ENCODE measurements at places on chromosomes 13 and 19. TPM values are rescaled to one million over a fixed set of nuclear protein-coding genes. Genes with fewer than 3 reads are reported as not detected.
A peak's percentile ranks its signal among the peaks of the same experiment; 100 is the strongest.

ZNF492 gene
- not detected for total RNA-seq

NCAN gene
- not detected for total RNA-seq

ACER1 gene
- not detected for total RNA-seq

ERFL gene
- total RNA-seq, result 0.41 TPM

MADCAM1 gene
- total RNA-seq, result 0.92 TPM

NKPD1 gene
- total RNA-seq, result 0.81 TPM

CHAF1A gene
- 3.2 TPM for total RNA-seq

DNA sequence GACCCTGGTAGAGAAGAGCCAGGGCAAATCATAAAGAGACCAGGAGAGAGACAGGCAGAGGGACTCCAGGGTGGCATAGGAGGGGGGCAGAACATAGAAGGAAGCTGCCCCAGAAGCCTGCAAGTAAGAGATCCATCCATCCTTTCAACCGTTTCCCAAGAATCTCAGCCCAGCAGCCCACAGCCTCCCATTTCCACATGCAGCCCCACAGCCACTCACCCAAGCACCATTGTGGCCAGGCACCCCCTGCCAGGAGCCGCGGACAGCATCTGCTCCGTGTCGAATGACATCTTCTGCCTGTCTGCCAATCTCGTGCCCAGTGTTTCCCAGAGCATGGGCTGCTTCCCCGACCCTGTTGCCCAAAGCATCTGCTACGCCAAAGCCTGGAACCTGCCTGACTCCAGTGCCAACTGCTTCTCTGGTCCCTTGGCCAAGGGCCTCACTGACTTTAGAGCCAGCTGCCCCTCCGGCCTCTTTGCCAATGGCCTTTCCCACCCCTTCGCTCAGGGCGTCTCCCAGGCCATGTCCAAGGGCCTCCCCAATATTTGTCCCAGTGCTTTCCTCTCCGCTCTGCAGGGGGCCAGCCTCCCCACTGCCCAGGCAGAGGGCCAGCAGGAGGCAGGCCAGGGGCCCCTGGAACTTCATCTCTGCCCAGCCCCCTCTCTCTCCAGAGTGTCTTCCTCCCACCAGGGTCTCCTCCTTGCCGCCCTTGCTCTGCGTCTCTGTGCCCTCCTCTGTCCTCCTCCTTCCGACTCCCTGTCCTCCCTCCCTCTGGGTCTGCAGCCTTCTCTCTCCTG lies 420 bp downstream of the DMKN start:
- no peak for DNase-seq
- H3K27me3 ChIP-seq, result no peaks in the 10 kb centered on the region
- no peaks in the 10 kb centered on the region for H3K36me3 ChIP-seq

DNA sequence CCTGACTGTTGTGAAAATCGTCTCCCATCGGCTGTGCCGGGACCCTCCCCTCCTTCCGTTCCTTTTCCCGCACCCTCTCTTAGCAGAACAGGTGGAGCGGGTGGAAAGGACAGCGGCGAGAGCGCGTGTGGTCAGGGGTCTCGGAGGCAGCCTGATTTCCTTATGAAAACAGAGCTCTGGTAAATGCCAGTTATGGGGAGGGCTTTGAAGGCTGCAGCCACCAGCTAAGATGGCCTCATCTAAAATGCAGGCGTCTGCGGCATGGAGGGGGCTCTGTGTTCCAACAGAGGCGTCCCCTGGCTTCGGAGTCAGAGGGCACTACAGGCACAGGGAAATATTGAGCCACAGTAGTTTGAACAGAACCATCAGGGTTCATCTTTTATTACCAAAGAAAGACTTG lies 93.8 kb upstream of the SOX1 start:
- no peak overlapping the region for H3K4me3 ChIP-seq
- H3K4me1 ChIP-seq, result no peaks in the 10 kb centered on the region
- no peak for DNase-seq
- H3K27me3 ChIP-seq, result no peaks in the 10 kb centered on the region
- H3K36me3 ChIP-seq, result no peaks in the 10 kb centered on the region
- no peak overlapping the region for H3K27ac ChIP-seq

GRCh38 chr13:28346154-28346553 lies 148.8 kb downstream of the FLT1 start:
- H3K36me3 ChIP-seq, result no peaks in the 10 kb centered on the region
- H3K4me3 ChIP-seq, result no peak overlapping the region
- no peaks in the 10 kb centered on the region for H3K4me1 ChIP-seq
- H3K27me3 ChIP-seq, result no peaks in the 10 kb centered on the region
- no peak for DNase-seq

- peak overlapping the region; percentile 51 for H3K27ac ChIP-seq
- no peaks in the 10 kb centered on the region for H3K27me3 ChIP-seq
- H3K4me1 ChIP-seq, result peaks cover 18% of the 10 kb centered on the region
- DNase-seq, result peak; percentile 21
Measured at GRCh38 chr19:15779756-15780476, 7.5 kb upstream of the OR10H5 start.

DNA sequence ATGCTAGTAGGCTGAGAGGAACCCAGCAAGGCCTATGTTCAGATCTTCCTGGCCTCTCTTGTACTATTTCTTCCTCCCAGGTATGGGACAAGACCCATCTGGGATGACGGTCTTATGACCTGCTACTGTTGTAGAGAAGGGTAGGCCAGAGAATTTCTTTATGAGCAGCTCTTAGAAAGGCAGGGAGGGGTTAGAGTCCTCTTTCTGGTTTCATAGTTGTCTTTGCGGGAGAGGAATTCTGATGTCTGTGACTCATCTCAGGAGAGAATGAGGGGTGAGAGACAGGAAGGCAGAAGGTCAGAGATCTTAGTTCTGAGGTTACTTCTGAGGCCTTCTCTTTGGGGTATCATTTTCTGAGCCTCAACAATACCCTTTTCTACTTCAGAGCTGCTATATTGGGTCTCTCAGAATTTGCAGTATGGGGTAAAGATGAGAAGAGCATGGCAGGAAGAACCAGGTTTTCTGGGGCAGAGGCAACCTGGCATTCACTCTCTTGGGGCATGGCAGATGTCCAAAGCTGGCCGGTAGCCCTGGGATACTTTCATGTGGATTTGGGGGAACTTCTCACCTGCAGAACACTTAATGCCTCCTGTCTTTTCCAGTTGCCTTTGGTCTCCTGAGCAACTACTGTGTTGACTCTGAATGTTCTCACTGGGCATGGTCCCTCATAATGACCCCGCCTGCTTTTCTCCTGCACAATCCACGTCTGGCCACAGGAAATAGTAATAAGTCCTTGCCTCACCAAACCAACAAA lies 154.4 kb downstream of the GGACT start:
- DNase-seq, result no peak
- H3K4me1 ChIP-seq, result no peaks in the 10 kb centered on the region
- no peak overlapping the region for H3K4me3 ChIP-seq
- H3K27ac ChIP-seq, result no peak overlapping the region
- H3K27me3 ChIP-seq, result no peaks in the 10 kb centered on the region

GRCh38 chr13:108444448-108444847 lies 174.9 kb downstream of the TNFSF13B start:
- no peak overlapping the region for H3K4me3 ChIP-seq
- H3K36me3 ChIP-seq, result no peaks in the 10 kb centered on the region
- no peaks in the 10 kb centered on the region for H3K27me3 ChIP-seq
- no peaks in the 10 kb centered on the region for H3K4me1 ChIP-seq

DNA sequence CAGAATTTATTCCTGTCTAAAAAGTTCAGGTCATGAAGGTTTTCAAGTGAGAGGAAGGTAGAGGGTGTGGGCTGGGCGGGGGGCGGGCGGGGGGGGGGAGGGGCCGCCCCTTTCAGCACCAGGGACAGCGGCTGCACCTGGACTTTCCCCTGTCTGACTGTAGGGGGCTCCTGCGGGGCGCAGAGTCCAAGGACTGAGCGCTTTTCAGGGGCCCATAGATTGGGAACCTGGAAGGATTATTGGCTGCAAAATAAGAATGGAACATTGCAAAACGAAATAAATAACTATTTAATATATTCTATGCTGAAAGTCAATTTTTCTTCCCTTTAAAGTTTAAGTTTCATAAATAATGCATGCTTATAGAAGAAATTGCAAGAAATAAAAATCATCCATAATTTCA lies 8.9 kb upstream of the CYP4F3 start:
- H3K36me3 ChIP-seq, result no peaks in the 10 kb centered on the region
- H3K4me3 ChIP-seq, result no peak overlapping the region
- DNase-seq, result no peak
- H3K27ac ChIP-seq, result no peak overlapping the region
- H3K4me1 ChIP-seq, result no peaks in the 10 kb centered on the region

GRCh38 chr19:35261356-35262100 lies 7.2 kb upstream of the USF2 start:
- no peaks in the 10 kb centered on the region for H3K36me3 ChIP-seq
- no peak overlapping the region for H3K4me3 ChIP-seq
- no peak overlapping the region for H3K27ac ChIP-seq
- peaks cover 16% of the 10 kb centered on the region for H3K4me1 ChIP-seq
- DNase-seq, result no peak

GRCh38 chr19:43545276-43545675 lies 12.3 kb downstream of the ZNF575 start:
- no peaks in the 10 kb centered on the region for H3K4me1 ChIP-seq
- DNase-seq, result no peak
- no peak overlapping the region for H3K4me3 ChIP-seq

DNA sequence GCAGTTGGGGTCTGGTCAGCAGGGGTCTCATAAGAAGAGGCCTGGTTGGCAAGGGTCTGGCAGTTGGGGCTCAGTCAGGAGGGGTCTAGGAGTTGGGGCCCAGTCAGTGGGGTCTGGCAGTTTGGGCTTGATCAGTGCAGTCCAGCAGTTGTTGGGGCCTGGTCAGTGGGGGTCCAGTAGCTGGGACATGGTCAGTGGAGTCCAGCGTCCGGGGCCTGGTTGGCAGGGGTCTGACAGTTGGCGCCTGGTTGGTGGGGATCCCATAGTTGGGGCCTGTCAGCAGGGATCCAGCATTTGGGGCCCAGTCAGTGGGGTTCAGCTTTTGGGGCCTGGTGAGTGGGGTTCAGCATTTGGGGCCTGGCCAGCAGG lies 60.5 kb upstream of the TPM4 start:
- no peak for DNase-seq
- no peaks in the 10 kb centered on the region for H3K27me3 ChIP-seq
- no peak overlapping the region for H3K27ac ChIP-seq
- H3K36me3 ChIP-seq, result no peaks in the 10 kb centered on the region

DNA sequence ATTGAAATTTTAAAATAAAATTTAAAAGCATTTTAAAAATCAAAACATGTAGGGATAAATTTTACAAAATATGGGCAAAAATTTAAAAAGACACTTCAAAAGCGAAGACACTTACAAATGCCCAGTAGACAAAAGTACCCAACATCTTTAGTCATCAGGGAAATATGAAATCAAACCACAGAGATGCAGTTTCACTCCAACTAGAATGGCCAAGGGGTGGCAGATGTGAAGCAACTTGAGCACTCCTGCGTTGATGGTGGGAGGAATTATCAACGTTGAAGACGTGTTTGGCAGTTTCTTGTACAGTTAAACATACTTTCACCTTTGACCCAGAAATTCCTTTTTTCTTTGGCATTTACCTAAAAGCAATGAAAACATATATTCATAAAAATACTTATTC lies 518.0 kb upstream of the SGCG start:
- DNase-seq, result no peak
- H3K4me1 ChIP-seq, result no peaks in the 10 kb centered on the region
- no peak overlapping the region for H3K4me3 ChIP-seq
- H3K27me3 ChIP-seq, result no peaks in the 10 kb centered on the region
- no peak overlapping the region for H3K27ac ChIP-seq

GRCh38 chr19:1278713-1279660 lies 3.7 kb downstream of the FAM174C start:
- no peak overlapping the region for H3K27ac ChIP-seq
- DNase-seq, result no peak
- H3K4me1 ChIP-seq, result peaks cover 17% of the 10 kb centered on the region
- no peak overlapping the region for H3K4me3 ChIP-seq
- H3K27me3 ChIP-seq, result no peaks in the 10 kb centered on the region

- no peak overlapping the region for H3K4me3 ChIP-seq
Measured at GRCh38 chr19:38496116-38496515, 62.6 kb downstream of the RYR1 start.

DNA sequence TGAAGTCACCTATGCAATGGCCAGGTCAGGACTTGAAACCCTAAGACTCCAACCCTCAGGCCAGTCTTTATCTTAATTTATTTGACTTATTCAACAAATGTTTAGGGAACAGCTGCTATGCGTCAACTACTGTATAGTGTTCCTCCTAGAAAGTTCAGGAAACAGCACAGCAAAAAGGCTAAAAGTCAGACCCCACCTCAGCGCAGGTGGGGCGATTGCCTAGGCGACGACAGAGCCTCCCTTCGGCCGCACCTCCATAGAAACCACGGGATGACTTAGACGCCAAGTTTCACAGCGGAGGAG lies 502 bp downstream of the VRK3 start:
- peaks cover 3% of the 10 kb centered on the region for H3K36me3 ChIP-seq
- H3K4me3 ChIP-seq, result peak overlapping the region; percentile 81
- H3K27me3 ChIP-seq, result no peaks in the 10 kb centered on the region
- no peak for DNase-seq
- peak overlapping the region; percentile 84 for H3K27ac ChIP-seq
- H3K4me1 ChIP-seq, result peaks cover 33% of the 10 kb centered on the region

DNA sequence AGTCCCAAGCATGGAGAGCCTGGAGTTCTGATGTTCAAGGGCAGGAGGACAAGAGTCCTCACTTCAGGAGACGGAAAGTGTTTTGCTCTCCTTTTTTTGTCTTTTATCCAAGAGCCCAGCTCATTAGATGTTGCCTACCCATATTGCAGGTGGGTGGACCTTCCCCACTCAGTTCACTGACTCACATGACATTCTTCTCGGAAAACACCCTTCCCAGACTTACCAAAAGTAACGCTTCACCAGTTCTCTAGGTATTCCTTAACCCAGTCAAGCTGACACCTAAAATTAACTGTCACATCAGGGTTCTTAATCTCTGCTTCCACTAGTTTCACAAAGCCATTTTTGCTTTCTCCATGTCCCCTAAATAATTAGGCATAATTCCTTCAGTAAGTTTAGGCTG lies 2215.4 kb upstream of the PCDH20 start:
- H3K4me1 ChIP-seq, result no peaks in the 10 kb centered on the region
- H3K27me3 ChIP-seq, result no peaks in the 10 kb centered on the region
- no peaks in the 10 kb centered on the region for H3K36me3 ChIP-seq
- no peak for DNase-seq
- no peak overlapping the region for H3K27ac ChIP-seq

- no peak for DNase-seq
- H3K4me1 ChIP-seq, result no peaks in the 10 kb centered on the region
Measured at GRCh38 chr13:60275208-60275607, 111.5 kb upstream of the DIAPH3 start.

DNA sequence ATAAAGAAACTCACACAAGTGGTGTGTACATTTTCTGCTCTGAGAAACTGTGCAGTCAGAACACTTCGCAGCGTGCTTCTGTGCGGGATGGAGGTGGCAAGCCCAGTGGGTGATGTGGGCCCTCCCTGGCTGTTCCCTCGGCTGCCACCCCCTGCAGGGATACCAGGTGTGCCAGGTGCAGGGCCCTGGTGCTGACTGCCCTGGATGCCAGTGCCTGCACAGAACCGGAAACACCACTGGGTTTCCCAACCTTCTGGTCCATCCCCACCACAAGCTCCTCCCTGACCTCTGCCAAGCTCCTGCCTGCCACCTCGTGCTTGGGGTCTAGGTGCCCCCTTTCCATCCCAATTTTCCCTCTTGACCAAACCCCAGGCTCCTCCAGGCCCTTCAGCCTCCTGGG lies 81.9 kb upstream of the MCF2L start:
- DNase-seq, result no peak
- no peaks in the 10 kb centered on the region for H3K27me3 ChIP-seq
- H3K4me3 ChIP-seq, result no peak overlapping the region
- peaks cover 2% of the 10 kb centered on the region for H3K36me3 ChIP-seq

GRCh38 chr13:23765531-23765930 lies 123.7 kb downstream of the MIPEP start:
- H3K27ac ChIP-seq, result no peak overlapping the region
- no peak for DNase-seq
- H3K36me3 ChIP-seq, result no peaks in the 10 kb centered on the region
